Activated CD4-positive, alpha-beta T cell treated with anti-CD3 and anti-CD28 coated beads, Interleukin-2, amount 10 ng/mL, durations not matched to agents 7 days and 5 days (primary cell): ENCODE measurements at places on chromosomes 2 and 18. TPM values are rescaled to one million over a fixed set of nuclear protein-coding genes. Genes with fewer than 3 reads are reported as not detected.

The HOXD8 gene
- total RNA-seq = not detected

The FOXD4L1 gene
- 0.25 TPM for total RNA-seq

The NFATC1 gene
- 37.1 TPM for total RNA-seq

The ANKRD29 gene
- total RNA-seq = not detected

The CKAP2L gene
- 78.1 TPM for total RNA-seq
